ENCODE measurements at places on chromosomes 2 and 18.
A peak's percentile ranks its signal among the peaks of the same experiment; 100 is the strongest.

DNA sequence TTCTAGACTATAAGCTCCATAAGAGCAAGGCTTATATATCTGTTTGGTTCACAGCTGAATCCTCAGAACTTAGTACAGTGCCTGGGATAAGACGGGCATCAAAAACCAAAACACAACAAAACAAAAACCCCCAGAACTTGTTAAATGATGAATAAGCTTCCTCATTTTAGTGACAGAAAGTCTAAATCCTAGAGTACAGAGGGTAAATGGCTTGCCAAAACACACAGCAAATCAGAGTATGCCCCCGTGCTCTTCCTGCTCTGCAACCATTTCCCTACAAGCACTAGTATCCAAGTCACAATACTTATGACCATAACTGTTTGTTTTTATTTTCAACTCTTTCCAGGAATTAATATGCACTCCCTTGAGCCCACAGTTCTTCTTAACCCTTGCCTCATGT lies 10.1 kb downstream of the ZNF521 start:
- no peak for DNase-seq

GRCh38 chr2:170394641-170395387 lies 216.9 kb downstream of the MYO3B start:
- peak; percentile 3 for DNase-seq

DNA sequence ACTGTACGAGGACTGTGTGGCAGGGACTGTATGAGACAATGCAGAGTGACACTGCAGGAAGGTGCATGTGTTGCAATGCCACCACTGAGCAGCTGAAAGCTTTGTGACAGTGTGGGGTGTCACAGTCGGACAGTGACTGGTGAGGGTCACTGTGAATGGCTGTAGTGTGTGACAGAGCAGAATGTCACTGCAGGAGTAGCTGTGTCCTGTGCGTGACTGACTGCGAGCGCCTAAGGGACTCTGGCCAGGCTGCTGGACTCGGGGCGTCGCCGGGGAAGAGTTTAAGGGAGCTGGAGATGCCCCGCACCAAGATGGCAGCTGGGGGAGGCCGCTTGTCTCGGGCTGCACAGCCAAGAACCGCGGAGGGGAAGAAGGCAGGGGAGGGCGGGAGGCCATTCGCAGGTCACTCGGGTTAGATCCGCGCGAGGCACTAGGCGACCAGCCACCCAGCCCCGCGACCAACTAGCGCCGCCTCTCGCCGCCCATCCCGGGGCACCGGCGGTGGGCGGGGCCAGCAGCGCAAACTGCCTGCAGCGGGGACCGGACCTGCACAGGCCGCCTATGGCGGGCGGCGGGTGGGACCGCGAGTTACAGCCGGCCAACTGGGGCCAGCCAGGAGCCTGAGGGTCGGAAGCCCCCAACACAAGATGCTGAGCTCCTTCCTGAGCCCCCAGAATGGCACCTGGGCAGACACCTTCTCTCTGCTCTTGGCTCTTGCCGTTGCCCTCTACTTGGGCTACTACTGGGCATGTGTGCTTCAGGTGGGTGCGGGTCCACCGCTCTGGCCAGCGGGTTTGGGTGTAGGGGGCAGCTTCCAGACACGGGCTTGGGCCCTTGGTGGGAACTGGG lies at the start of gene ABHD1:
Gene ABHD1, plus strand, starts transcription at position 514 of the 849 bp plus-strand sequence. Its CDS starts 134 bp downstream, at position 648.
- peak; percentile 1 for DNase-seq

GRCh38 chr2:179263015-179263414 lies 1.6 kb downstream of the SESTD1 start:
- DNase-seq = peak; percentile 54

DNA sequence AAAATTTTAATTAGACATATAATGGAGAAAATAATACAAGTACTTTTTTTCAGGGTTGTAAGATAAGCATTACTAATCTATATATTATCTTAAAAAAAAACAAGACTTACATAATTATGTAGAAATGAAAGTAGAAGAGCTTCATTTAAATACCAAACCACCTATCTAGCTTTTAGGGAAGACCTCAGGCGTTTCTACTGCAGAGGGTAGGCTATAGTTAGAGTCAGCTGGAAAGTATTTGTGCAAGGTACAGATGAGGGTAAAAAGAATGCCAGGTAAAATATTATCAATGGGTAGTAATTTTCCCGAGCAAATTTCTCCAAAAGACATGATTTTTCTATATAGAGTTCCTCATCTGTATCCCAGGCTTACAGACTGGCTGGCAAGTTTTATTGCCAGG lies 30.5 kb upstream of the SLC39A10 start:
- no peak for DNase-seq

- no peak for DNase-seq
Observed at GRCh38 chr2:127074358-127074757, 32.6 kb downstream of the BIN1 start.

- peak; percentile 22 for DNase-seq
Observed at GRCh38 chr2:219207884-219208740, 1.5 kb downstream of the ZFAND2B start.

- peak; percentile 45 for DNase-seq
Observed at GRCh38 chr2:179751163-179751809, 110.1 kb downstream of the ZNF385B start.

- DNase-seq = no peak
Observed at GRCh38 chr18:24632158-24632988, 171.9 kb downstream of the HRH4 start.

GRCh38 chr18:25454270-25454659 lies 102.3 kb upstream of the ZNF521 start:
- DNase-seq = no peak

DNA sequence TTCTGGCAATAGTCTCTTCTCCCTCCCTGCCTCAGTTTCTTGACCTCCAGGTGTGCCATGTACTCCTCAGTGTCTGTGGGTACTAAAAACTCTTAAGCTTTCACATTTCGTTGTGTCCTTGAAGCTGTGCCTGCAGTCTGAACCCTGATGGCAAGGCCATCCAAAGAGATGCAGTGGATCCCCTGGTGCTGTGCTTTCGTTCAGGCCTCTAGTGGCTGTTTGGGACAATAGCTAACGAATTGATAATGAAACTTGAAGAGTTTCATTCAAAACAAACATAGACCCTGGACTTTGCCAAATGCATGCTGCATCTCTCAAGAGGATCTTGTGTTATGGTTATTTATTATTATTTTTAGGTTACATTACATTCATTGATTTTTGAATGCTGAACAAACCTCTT lies 523.1 kb upstream of the FSIP2 start:
- DNase-seq = no peak

DNA sequence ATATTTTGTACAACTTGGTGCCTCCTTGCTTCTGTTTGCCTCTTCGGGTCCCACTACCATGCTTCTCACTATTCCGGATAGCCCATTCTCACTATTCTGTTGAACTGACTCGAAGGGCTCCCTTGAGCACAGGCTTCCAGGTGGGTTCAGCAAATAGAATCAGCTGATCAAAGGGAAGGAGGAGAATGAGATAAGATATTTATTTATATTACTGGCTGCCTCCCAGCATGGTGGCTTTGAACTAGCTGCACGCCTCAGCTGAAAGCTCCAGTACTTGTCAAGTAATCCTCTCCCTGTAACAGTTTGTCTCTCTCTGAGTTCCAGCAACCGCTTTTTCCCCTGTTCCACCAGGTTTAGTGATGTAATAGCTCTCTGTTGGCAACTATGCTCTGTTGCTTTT lies 187.8 kb upstream of the HNRNPA3 start:
- no peak for DNase-seq

DNA sequence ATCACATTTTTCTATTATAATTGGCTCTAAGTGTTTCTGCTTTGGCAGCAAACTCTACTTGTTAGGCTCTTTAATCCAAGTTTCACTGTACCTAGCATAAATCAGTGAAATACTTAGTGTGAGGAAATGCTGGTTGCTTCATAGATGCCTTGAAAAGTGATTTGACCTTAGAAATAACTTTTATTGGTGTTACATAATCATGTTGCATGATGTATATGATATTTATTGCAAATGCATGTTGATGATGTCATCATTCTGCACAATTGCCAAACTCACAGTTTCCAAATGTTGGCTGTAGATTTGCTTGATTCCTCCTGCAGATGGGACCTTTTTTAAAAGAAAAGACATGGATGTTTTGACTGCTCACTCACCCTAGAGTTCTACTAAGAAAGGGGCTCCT lies 137.6 kb upstream of the BCL2L11 start:
- no peak for DNase-seq

GRCh38 chr2:176508374-176508773 lies 239.1 kb downstream of the MTX2 start:
- DNase-seq = no peak

- no peak for DNase-seq
Observed at GRCh38 chr2:197258580-197258979, 52.0 kb downstream of the ANKRD44 start.

DNA sequence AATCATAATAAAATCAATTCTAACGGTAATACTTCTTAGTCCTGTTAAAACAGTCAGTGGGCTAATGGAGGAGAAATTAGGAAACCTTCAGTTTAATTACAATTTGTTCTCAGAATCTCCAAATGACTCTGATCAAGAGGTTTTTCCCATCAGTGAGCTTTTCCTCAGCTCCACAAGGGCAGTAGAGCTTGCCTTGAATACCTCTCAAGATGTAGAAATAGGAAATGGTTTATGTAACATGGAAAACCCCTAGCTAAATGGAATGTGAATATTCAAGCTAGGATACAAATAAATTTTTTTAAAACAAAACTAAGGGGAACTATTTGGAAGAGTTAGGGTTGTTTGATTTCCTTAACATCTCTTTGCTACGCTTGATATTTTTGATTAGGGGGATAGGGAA lies 87.5 kb downstream of the PLEKHM3 start:
- DNase-seq = no peak

GRCh38 chr2:190804182-190804795 lies 76.3 kb upstream of the GLS start:
- DNase-seq = peak; percentile 36

DNA sequence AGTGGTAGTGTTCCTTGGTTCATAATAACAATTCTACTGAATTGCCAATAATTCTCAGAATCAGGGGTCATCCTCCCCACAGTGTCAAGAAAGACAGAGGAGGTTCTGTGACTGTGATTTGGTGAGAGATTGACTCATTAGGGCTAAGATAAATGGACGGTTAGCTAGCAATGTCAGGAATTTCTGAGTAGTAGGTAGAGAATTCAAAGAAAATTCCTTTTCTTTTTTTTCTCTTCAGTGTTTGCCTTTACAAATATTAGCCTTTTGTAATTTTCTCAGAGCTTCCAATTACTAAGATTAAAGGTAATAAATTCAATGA lies 16.8 kb upstream of the CRIM1 start:
- peak; percentile 49 for DNase-seq

DNA sequence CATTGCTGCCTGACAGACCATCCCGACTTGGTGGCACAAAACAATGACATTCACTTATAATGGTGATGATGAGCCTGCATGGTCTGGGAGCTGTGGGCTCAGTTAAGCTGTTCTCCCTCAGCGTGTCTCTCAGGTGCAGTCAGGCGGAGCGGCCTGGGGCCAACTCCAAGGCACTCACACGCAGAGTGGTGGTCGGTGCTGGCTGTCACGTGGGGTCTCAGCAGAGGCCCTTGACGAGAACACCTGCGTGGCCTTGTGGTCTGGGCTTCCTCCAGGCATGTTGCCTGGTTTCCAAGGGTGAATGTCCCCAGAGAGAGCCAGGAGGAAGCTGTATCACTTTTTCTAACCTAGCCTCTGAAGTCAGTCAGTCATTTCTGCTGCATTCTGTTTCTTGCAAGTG lies 29.8 kb downstream of the ARMC9 start:
- no peak for DNase-seq

DNA sequence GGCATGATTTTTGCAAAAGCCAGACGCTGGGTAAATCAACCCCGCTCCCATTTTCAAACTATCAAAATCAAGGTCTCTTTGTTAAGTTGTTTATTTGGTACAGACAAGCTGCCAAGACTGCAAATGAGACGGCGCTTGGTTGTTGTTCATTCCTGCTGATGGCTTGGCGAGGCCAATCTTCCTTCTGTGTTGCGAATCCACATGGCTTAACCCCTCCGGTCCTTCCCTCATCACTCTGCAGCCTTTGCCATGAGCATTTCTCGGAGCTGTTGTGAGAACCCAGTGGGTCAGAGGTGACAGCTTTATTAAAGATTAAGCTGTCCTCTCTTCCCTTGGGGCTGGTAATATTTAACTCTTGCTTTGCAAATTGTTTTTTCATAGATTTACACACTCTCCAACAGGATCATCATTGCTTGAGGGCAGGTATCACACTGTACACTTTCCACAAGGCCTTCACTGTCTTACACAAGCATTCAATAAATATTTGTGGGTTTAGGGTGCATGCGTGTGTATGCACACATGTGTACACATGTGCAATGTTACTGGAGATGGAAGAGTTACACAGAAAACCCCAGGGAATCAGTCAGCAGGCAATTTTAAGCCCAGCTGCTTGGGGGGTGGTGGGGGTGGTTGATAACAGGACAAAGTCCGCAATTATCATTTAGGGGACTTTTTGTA lies 27.8 kb upstream of the KCNF1 start:
- no peak for DNase-seq

- no peak for DNase-seq
Observed at GRCh38 chr2:166625670-166626069, 131.6 kb upstream of the SCN7A start.

- DNase-seq = no peak
Observed at GRCh38 chr2:167827352-167828097, 419.9 kb downstream of the STK39 start.

- no peak for DNase-seq
Observed at GRCh38 chr18:77784759-77785379, 535.2 kb downstream of the GALR1 start.

- no peak for DNase-seq
Observed at GRCh38 chr2:232501331-232501771, 13.7 kb upstream of the ECEL1 start.
